ENCODE measurements at places on chromosomes 6 and 20. TPM values are rescaled to one million over a fixed set of nuclear protein-coding genes. Genes with fewer than 3 reads are reported as not detected.

Gene SAMD10
- total RNA-seq = 2.3 TPM

Gene NTSR1
- 0.73 TPM for total RNA-seq

Gene GSTA3
- total RNA-seq = not detected

Gene PDYN
- 0.10 TPM for total RNA-seq

Gene TMEM170B
- total RNA-seq = 17.5 TPM

Gene MACROD2
- total RNA-seq = 1.7 TPM

All from mononuclear cell (primary cell).